ENCODE measurements at places on chromosomes 2 and 18.

DNA sequence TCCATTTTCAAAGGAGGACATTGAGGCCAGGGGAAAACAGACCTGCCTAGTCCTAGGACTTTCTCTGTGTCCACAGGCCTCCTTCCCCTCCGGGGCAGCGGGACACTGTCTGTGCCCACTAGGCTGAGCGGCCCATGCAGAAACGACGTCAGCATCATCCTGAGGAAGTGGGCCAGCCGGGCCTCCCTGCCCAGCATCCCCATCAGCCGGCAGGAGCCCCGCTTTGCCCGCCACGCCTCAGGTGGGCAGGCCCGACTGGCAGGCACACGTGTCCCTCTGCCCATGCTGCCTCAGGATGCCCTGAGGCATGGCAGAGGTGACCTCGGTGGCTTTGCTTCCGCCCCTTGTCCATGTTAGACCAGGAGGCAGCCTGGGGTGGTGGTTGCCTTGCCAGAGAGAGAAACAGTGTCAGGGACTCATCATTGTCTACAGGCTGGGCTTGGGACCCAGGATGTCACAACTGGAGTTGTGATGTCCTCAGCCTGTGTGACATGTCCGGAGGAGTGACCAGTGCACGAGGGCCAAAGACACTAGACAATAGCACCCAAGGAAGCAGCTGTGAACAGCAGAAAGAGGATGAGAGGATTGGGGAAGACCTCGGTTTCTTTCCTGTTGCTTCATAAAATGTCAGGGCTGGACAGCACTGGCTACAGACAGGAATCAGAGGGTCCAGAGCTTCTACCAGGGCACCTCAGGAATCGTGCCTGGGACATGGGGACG is 36.8 kb downstream of the TOGARAM2 start:
- no peak for DNase-seq

GRCh38 chr2:197340591-197340990 is 30.0 kb upstream of the ANKRD44 start:
- DNase-seq = no peak

DNA sequence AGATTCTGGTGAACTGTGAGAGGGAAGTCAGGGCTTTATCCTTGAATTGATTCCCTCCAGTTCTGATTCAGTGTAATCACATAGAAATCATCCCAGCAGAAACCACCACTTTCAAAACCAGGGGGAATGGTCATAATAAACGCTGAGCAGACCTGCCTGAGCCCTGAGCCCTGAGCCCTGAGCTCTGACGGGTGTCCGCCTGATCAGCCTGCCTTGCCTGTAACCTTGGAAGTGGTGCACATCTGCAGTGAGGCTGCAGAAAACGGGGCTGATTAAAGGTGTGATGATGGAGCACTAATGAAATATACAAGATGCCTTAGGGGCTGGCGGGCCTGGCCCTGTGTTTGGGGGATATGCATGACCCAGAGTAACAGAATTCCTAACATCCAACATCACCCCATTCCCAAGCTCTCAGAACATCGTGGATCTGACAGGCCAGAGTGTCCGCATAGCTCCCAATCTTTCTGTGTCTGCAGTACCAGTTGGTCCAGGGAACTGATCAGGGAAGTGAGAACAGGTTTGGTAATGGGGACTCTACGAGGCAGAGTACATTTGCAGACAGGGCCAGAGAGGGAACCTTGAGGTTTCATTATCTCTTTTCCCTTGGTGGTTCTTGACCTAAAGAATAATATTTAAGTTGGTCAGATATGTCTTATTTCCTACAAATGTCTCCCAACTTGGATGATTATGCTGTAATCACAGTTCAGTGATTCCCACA is 37.8 kb downstream of the KCTD18 start:
- DNase-seq = no peak

DNA sequence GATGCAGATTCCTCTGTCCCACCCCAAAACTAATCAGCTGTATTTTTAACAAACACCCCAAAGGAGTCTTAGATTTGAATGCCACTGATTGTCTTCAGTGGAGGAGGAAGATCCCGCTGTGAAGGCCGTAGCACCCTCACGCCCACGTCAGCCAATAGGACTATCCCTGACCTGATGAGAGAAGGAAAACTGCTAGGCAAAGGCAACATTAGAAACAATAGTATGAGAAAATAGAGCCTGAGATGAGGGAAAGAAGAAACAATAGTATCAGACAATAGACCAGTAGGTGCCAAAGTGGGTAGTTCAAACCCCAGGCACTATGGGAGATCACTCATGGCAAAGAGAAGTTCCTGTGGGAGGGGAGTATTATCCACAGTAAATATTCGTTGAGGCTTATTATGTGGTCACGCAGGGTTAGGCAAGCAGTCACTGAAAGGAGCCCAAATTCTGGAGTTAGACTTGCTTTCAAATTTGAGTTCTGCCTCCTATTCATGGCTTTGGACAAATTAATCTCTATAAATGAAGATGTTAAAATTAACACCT is 2.8 kb downstream of the PCBP1 start:
- DNase-seq = no peak

- no peak for DNase-seq
Measured at GRCh38 chr18:62346333-62347088, 21.4 kb downstream of the TNFRSF11A start.

GRCh38 chr2:65485839-65486238 is 53.4 kb upstream of the SPRED2 start:
- no peak for DNase-seq

- no peak for DNase-seq
Measured at GRCh38 chr2:69210385-69210784, 176.6 kb downstream of the GFPT1 start.

DNA sequence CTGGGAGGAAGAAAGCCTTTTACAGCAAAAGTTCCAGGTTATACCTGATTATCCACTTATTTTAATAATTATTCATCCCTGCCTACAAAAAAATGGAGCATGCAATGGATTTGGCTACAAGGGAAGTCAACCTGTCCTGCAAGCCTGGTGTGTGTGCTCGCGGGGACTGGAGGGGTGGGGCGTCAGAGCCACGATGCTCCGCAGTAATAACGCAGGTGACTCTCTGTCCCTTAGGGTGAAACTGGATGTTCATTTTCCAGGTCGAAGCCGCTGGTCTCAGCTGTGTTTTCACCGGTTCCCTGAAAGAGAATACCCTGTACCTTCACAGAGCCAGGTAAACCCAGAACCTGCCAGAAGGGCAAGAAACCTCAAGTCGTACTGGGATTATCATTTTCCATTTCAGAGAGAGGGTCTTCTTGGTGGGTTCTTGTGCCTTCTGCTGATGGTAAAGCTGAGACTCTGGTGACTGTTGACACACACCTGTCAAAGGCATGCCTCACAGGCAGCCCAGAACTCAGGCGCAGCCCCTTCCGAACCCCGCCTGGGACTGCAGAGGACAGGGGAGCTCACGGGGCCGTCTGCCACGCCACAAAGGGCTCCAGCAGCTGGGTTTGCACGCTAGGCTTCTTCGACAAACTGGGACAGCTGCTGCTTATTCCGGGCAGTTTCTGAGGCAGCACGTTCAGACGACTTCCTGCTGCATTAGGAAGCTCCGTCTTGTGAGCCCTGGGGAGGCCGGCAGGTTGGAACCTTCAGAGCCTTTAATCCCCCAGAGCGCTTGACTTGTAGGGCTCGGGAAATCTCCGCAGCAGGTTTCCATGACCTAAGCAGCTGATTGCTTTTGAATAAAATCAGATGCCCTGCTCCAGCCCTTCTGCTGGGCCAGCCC is 58.6 kb downstream of the KCNG2 start:
- peak; percentile 9 for DNase-seq

- no peak for DNase-seq
Measured at GRCh38 chr18:34321066-34321465, 96.4 kb upstream of the NOL4 start.

- no peak for DNase-seq
Measured at GRCh38 chr18:39761273-39761672, 2193.8 kb upstream of the PIK3C3 start.

GRCh38 chr2:171319164-171319810 is 114.5 kb downstream of the METTL8 start:
- no peak for DNase-seq

DNA sequence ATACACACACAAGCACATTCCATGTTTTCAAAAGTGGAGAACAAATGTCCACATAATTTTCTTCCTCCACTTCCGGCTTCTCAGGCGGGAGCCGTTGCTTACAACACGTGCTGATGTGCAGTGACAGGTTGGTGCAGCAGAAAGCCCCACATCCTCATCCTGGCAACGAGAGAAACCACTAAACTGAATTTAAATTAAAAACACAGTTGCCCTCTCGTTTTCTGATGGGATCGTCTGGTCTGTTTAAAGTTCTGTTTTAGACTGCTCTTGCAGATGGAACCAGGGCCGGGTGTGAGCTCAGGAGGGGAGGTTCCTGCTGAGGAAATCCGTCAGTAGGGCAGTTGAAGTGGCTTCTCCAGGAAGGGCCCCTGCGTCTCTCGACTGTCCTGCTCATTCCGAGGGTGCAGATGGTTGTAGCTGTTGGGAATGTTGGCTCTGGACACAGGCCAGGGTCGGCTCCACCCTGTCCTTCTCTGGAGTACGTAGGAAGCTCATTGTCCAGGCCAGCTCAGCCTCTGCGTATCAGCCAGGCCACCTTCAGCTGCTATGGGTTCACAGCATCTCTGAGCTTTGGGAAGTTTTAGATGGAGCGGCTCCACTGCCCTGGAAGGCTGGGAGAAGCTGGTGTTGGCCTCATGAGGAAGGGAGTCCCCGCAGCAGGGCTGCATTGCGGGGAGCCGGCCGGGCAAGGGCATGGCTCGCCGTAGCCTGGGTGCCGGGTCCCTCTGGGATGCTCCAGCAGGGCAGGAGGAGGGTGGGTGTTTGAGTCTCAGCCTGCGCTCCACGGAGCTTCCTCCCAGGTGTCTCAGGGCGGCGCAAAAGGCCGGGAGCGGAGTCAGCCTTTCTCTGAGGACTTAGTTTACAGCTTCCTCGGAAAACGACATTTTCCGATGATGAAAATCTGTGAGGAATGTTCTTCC is 58.3 kb downstream of the NFATC1 start:
- DNase-seq = no peak

GRCh38 chr2:26914659-26915310 is 55.7 kb upstream of the MAPRE3 start:
- no peak for DNase-seq

GRCh38 chr2:172208791-172209325 is 106.2 kb upstream of the DLX2 start:
- no peak for DNase-seq

- no peak for DNase-seq
Measured at GRCh38 chr18:48563027-48563426, 24.2 kb downstream of the CTIF start.

DNA sequence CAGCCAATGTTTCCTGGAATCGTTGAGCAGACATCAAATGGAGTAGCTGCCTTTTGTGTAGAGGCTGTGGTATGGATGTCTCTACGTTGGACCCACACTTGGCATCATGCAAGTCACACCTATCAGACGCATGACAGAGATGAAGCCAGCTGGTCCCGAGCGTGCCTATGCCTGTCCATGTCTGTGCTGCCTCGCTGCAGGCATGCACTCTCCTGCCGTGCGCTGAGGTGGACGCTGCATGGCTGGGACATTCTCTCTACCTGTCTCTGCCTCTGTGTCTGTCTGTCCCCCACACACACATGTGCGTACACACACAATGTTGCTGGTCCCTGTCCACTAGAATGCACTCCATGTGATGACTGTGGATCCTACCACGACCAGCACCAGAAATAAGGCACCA is 514.2 kb upstream of the MYT1L start:
- DNase-seq = no peak

DNA sequence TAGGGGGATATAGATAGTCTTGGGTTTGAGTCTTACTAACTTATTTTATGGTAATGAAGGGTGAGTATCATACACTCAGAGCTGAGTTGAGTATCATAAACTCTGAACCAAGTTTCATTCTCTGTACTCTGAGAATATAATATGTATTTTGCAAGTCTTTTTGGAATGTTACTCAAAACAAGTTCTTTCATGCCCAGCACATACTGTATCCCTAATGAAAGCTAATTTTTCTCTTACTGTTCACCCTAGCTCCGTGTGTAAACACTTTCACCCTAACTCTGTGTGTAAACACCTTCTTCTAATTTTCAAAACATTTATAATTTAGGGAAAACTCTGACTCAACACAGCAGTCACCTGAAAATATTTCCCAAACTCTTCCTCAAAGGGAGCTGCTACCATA is 29.7 kb upstream of the CHST9 start:
- no peak for DNase-seq

DNA sequence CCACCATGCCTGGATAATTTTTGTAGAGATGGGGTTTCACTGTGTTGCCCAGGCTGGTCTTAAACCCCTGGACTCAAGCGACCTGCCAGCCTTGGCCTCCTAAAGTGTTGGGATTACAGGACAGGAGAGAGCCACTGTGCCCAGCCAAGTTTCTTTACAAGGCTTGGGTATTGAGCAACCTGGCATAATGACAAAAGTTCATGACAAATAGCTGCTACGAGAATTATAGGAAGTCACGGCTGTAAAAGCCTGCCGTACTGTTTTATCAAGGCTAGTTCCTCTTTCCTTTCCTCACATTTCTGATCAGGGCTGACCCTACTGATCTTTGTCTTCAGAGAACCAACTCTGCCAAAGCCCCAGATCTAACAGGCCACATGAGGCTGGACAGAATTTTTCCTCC is 490.4 kb upstream of the SPRED2 start:
- DNase-seq = no peak

DNA sequence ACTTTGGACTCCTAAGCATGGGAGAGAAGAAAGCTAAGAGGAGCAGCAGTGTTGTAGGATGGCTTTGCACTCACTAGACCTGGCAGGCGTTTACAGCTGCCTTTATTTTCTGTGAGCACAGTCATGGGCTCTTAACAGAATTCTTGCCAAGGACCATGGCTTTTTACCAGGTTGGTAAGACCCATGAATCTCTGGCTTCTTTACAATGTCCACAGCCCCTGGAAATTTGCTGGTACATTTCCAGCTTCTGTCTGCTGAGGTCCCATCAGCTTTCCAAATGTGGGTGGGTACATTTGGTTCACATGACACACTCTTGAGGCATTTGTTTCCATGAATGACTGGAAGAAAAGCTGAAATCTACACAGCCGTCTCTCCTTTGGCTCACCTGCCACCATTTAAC is 162.7 kb downstream of the PPP1R1C start:
- DNase-seq = no peak

GRCh38 chr18:62839874-62840713 is 124.8 kb downstream of the PHLPP1 start:
- no peak for DNase-seq

GRCh38 chr18:47752796-47753645 is 177.4 kb downstream of the SMAD2 start:
- DNase-seq = no peak

- DNase-seq = no peak
Measured at GRCh38 chr2:173196080-173196479, 120.4 kb downstream of the MAP3K20 start.

Data from neural crest cell (in vitro differentiated cells).